ENCODE measurements at places on chromosomes 12 and 14.

DNA sequence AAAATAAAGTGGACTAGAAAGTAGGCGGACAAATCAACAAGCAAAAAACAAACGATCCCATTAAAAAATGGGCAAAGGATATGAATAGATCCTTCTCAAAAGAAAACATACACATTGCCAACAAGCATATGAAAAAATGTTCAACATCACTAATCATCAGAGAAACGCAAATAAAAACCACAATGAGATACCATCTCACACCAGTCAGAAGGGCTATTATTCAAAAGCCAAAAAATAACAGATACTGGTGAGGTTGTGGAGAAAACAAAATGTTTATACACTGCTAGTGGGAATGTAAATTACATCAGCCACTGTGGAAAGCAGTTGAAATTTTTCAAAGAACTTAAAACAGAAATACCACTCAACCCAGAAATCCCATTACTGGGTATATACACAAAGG is 70.3 kb downstream of the RPS6KA5 start:
- DNase-seq, result no peak

- no peak for DNase-seq
Observed at GRCh38 chr14:61733972-61734371, 28.2 kb upstream of the SNAPC1 start.

DNA sequence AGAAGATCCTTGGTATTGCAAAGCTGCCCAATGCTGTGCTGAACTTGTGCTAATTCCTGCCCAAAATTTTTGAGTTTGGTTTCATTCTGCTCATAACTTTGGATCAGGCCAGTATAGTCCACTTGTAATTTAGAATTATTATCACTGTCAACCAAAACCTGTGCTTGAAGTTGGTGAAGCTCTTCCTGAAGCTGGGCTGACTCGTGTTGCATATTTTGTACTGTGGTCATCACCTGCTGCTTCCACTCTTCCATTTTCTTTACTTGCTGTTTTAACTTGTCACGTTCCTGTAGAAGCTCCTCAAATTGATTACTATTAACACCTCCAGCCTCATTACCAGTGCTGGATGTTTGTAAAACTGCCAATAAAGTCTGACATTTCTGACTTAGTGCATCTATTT is 35.8 kb downstream of the TRIP11 start:
- no peak for DNase-seq

- no peak for DNase-seq
Observed at GRCh38 chr14:25259470-25259869, 209.5 kb upstream of the STXBP6 start.

DNA sequence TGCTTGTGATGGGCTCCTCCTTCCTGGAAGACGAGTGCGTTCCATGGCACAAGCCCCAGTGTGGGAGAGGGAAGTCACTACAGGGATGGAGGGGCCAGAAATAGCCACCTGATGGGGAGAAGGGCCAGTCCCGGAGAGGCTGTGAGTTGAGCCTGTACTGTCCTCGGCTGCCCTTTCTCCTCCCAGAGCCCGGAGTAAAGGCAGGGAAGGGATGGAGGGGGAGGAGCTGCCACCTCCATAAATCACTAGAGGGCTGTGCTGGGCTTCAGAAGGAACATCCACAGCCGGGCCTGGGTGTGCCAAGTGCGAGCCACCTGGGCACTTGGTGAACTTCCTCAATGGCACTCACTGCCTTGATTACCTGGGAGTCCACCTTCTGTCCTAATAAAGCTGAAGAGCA is 110.1 kb downstream of the RBM19 start:
- no peak for DNase-seq

GRCh38 chr14:64786296-64787149 is 82.3 kb downstream of the PLEKHG3 start:
- DNase-seq, result no peak

DNA sequence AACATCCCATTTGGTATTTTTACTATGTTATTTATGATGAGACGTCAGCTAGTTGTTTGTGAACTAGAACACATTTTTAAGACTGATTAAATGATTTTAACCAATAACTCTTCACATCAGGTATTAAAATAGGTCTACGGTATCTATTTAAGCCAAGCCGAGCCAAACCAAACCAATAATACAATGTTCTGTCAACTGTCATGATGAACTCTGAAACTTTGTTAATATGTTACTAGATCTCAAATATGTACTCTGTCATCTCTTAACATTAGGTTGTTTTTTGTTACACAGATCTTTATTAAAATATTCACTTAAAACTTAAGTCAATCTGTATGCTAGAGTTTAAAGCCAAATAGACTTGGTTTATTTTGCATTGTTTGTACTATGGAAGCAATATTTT is 1.0 kb downstream of the ART4 start:
- DNase-seq, result no peak

- DNase-seq, result no peak
Observed at GRCh38 chr12:122856999-122857671, 21.9 kb downstream of the HIP1R start.

DNA sequence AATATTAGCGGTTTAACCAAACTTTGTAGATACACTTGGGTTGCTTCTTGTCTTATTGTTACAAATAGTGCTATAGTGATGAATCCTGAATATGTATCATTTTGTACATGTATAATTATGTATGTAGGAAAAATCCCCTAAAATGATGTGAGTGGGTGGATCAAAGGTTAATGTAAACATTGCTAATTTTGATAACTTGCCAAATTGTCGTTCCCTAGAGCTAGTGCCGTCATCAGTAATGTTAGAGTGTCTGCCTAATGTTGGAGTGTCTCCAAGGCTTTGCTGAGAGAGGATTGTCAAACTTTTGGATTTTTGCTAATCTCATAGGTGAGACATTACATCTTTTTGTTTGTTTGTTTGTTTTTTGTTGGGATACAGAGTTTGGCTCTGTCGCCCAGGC is 44.4 kb downstream of the AEBP2 start:
- DNase-seq, result no peak

DNA sequence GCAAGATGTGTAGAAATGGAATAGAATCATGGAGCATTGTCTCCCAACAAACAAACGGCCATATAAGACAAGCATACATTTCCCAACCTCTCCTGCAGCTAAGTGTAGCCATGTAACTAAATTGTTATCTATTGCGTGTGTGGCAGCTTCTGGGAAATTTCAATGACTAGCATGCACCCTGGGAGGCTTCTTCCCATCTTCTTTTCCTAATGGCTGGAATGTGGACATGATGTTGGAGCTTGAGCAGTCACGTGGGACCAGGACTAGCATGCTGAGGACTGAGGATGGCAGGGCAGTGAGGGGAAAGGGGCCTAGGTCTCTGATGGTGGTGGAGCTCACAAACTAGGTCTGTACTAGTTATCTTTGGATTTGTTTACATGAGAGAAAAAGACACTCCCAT is 21.7 kb upstream of the CTDSP2 start:
- DNase-seq, result no peak

GRCh38 chr12:28104903-28105864 is 85.1 kb upstream of the CCDC91 start:
- no peak for DNase-seq

DNA sequence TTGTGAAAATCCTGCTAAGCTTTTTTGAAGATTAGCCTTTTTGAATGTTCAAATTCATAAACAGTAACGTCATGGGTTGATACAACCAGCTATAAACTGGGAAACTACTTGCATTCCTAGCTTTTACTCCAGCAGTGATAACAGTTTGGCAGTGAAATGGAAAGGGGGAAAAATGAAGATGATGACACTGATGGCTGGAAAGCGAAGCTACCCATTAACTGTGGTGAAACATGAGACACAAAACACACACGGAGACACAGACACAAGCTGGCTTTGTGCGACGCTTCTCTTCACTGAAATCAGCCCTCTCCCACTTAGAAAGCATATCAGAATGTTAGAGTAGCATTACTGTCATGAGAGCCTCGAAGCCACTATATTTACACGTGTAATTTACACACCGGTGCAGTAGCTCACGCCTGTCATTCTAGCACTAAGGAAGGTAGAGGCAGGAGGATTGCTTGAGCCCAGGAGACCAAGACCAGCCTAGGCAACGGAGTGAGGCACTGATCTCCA is 15.7 kb downstream of the VPS37B start:
- no peak for DNase-seq

DNA sequence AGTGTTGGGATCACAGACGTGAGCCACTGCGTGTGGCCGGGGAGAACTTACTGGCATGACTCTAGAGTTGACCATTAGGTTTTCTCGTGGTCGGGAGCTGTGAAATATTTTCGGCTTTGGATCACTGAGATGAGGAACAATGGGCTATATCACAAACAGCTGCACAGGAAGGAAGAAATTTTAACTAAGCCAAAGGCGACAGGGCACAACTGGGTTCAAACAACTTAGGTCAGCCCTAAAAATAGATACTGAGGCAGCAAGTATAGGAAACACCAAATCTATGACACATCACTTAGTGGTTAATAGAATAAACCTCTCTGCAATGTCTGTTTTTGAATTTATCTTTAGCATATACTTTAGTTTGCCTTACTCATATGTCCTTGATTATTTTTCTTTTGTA is 162.9 kb downstream of the LRIG3 start:
- no peak for DNase-seq

DNA sequence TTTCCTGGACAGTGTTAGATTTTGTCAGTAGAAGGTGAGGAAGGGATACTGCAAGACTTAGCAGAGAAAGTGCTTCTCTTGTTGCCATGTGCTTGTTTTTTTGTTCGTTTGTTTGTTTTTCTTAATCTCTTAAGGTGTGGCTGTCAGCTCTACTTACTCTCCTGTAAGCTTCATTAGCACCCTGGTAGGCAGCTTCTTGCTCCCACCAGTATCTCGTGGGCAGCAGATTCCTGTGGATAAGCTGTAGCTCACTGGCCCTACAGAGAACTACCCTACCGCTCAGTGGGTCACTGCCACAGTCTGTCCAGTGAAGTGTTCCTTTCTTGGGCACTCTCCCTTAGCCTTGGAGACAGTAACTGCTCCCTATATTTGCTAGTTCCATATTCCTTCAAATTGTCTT is 30.1 kb downstream of the VRK1 start:
- DNase-seq, result no peak

All from ovary (tissue), 10 donors.